ENCODE measurements at places on chromosomes 6 and 20.

GRCh38 chr20:62331347-62331746, 28.6 kb downstream of the ADRM1 start:
- DNase-seq: no peak

DNA sequence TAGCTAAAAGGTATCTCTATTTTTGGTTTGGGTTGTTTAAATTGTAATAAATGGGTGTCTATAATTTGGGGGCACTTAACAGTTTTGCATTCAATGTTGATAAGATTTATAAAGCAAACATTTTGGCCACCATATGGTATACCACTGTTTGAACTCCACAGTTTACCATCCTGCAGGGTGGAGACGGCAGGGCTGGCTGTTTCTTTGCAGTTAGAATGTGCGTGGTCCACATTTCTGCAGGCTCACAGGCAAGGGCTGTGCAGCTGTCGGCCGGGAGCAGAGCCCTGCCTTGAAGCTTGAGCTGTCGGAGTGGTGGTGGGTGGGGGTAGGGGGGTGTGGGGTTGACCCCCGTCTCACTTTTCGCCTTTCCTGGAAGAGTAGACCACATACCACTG, 135.9 kb downstream of the CDH4 start:
- DNase-seq: no peak

GRCh38 chr6:77448546-77448945, 14.7 kb downstream of the HTR1B start:
- DNase-seq: no peak

GRCh38 chr20:15805154-15805553, 768.1 kb downstream of the KIF16B start:
- DNase-seq: no peak

- no peak for DNase-seq
Observed at GRCh38 chr6:17552861-17553260, 47.2 kb upstream of the FAM8A1 start.

DNA sequence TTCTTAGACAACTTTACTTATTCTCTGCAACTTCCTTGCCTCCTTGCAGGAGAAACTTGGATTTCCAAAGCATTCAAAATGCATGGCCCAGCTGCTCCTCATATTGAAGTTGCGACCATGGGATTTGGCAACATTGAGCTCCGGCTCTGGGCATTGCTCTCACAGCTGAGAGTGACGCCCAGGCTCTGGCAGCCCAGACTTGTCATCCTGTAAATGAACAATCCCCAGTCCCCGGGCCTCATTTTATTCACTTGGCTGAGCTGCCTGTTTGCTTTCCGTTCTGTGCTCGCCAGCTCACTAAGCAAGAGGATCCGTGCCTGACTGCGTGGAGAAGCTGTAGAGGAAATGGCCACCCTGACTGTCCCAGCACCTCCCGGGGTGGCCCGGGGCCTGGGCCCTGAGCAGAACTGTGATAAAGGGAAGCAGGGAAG, 119.5 kb upstream of the CD93 start:
- no peak for DNase-seq

DNA sequence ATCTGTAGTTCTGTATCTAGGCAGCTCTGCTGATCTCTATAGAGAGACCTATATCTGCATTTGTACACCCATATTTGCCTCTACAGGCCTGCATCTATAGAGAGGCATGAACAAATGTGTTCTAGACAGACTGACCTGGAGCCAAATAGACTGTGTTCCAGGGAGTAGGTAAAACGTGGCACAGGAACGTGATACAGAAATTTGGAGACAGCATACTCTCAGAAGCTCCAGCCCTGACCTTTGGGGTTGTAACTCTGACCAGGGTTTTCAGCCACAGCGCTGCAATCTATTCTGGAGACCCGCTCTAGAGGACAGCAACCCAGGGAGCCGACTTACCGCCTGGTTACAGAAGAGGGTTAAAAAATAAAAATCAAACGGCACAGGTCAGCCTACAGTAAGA, 983 bp downstream of the RBBP9 start:
- DNase-seq: no peak

DNA sequence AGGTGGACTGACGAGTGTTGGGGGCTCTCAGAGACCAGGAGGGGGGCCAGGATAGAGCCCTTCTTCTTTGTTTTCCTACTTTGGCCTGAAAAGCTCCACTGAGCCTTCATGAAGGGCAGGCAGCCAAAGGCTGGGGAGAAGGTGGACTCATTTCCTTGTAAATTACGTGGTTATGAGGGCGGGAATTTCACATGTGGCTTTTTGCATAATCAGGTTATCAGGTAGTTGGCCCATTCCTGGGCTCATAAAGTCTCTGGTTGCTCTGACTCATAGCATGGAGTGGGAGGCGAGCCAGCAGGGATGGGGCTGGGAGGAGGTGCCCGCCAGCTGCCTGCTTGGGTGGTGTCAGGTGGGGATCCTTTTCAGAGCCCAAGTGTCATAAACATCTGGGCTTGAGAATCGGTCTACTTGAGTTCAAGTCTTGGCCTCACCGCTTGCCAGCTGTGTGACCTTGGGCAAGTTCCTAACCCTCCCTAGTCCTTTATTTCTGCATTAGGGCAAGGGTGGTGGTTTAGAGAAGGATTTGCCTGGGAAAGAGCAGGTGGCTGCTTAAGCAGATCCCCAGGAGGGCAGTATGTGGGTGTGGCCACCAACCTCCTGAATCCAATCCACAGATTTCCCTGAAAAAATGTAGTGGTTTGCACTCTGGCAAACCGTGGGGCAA, 26.5 kb upstream of the RNF24 start:
- DNase-seq: no peak

GRCh38 chr6:26561533-26562466, 23.6 kb downstream of the HMGN4 start:
- no peak for DNase-seq

Data from stimulated activated naive CD8-positive, alpha-beta T cell treated with anti-CD3 and anti-CD28 coated beads, Interleukin-15, amount 100 ng/mL, for 72 hours (primary cell).